ENCODE measurements at places on chromosomes 7 and 10.

DNA sequence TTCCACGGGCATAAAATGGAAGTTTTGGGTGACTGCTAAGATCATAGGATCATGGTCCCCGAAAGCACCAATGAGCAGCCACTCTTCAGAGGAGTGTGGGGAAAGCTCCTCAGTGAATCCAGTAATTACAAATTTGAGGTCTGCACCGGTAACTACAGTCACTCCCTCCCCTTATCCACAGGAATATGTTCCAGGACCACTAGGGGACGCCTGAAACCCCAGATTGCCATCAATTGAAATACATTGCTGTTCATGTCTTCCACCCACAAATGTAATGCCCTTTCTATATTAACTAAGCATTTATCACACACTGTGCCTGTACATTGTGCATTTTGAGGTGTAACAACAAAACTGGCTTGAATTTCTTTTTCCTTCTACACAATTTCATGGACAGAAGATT lies 447.9 kb upstream of the PFKP start:
- DNase-seq, result no peak

DNA sequence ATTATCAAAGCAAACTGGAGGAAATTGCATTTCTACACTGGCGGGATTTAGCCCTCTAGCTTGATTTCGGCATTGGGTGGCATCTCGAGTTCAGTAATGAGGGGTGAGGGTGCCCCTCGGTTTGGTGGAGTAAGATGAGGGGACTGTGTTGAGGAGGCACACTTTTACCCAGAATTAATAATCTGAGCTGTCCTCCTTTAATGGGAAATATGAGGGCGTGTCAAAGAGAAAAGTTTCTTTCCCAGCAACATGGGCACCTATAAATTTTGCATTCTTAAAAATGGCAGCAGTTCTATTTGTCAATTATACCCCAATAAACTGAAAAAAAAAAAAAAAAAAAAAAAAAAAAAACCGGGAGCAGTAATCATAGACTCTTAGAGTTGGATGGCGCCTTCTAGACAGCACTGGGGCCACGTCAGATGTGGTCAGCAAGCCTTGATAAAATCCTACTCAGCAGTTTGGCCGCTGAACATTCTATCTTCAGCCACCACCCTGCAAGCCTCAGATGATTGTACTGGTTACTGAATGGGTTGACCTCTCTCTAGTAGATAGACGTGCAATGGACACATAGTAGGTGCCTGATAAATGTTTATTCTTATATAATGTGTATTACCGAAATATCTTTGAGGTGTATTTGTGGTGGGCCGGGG lies 931 bp downstream of the PAPSS2 start:
- DNase-seq, result peak; percentile 45

- no peak for DNase-seq
These were observed 3.1 kb downstream of the SLK start for GRCh38 chr10:103969857-103970627.

DNA sequence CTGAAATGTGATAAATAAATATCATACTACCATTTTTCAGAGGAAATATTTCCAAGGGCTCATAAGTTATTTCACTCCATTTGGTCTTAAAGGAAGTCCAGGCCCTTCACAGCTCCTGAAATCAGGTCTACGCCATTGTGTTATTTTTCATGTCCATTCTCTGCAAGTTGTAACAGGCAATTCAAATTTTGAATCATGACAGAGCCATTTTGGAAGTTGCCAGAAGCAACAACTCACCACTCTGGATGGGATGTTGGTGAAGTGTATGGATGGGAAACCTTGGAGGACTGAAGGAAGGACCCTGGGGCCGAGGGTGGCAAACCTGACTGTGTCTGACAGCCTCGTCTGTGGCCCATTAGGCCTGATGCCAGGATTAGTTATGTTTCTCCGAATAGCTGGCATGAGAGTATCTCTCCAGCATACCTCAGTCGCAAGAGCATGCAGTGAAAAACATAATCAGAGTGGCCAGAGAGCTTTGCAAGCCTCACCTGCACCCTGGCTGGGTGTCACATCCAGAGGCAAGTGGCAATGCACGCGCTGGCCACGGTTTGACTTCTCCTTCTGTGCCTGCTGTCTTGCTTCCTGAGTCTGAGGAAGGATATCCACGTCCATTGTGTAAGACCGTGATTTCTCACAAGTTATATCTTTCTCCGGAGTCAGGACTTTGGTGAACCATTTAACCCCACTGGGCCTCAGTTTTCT lies 87.1 kb downstream of the NRP1 start:
- no peak for DNase-seq

GRCh38 chr7:92837000-92837749 lies 802 bp upstream of the CDK6 start:
- DNase-seq, result peak; percentile 53

DNA sequence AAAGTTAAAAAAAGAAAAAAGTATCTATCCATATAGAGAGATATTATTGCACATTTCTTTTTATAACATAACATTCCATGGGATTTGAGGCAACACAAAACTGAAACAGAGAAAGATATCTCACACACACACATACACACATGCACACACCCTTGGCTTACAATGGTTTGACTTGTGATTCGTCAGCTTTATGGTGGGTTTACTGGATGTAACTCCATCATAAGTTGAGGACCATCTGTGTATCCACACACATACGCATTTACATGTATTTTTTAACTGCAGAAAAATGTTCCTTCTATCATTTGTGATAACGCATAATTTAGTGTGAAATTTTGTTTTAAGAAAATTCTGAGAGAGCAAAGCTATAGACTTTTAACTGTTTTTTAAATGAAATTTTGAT lies 74.2 kb upstream of the CDCA7L start:
- DNase-seq, result no peak

DNA sequence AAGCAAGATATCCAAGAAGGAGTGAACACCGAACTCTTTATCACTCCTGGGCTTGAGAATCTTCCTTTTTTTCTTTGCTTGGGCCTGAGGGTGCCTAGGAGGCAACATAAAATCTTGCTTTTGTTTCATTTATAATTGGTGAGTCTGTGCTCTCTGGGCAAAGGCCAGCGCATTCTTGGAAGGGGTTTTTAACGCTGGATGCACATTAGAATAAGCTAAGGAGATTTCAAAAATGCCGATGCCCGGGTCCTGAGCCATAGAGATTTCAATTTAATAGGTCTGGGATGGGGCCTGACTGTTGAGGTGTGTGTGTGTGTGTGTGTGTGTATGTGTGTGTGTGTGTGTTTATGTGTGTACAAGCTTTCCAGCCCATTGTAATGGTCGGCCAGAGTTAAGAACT lies 62.0 kb upstream of the SORCS3 start:
- no peak for DNase-seq

DNA sequence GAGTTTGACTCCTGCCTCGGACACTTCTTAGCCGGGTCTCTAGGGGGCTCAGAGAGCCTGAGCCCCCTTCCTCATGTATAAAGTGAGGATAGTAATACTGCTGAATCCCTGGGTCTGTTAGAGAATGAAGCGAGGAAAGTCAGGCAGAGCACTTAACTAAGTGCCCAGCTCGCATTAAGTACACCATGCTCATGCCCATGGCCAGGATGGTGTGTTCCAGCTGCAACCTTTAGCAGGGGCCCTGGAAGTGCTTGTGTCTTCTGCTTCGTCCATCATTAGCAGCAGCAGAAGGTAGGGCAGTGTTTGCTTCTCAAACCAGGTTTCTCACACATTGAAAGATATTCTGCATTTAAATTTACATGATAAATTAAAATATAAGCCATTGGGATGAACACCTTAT lies 27.3 kb upstream of the WDFY4 start:
- DNase-seq, result no peak

- DNase-seq, result no peak
These were observed 174.5 kb downstream of the TPST1 start for GRCh38 chr7:66379542-66380160.

GRCh38 chr7:46626691-46627310 lies 705.7 kb upstream of the IGFBP3 start:
- DNase-seq, result peak; percentile 39

DNA sequence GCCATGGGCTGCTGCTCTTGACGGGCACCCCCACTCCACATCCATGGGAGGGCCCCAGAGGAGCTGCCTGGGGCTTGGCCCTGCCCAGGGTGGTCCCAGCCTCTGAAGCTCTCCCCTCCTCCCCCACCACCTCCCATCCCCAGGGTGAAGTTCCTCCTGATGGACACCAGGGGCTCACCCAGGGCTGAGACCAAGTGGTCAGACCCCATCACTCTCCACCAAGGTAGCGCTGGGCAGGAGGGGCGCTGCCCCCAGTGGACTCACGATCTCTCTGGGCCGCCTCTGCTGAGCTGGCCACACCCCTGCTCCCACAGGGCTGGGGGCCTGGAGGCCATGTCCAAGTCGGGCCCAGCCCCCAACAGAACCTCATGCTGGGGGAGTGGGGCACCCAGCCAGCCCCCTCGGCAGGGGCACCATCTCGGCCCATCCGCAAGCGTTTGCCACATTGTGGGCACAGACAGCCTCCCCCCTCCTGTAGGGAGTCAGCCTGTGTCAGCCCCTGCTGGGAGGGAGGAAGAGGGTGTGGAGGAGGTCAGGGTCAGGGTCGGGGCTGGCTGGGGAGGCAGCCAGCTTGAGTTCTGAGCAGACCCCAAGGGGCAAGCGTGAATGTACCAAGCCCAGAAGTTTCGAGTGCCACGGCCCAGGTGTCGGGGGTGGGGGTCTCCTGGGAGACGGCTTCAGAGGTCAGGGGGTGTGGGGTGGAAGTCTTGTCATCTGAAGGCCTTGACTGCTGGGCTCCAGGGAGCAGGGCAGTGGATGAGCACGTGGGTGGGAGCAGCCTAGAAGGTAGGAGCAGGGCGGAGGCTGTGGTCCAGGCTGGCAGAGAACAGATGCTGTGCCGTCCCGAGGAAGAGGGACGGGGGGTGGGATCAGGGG lies 2.8 kb downstream of the UPK3B start:
- DNase-seq, result no peak

DNA sequence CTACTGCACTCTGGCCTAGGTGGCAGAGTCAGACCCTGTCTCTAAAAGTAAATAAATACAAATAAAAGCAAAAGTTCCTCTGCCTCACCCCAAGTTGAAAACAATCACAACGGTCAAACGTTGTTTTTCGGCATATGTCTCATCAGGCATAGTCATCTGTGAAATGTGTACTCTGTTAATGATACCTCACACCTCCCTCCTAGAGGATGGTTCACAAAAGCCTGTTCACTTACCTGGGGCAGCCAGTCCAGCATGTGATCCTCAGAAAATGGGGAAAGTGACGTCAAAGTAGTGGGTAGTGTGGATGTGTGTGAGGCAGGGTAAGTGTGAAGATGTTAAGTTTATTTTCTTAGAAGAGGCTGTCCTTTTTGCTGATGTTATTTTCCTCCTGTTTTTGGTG lies 254.0 kb upstream of the LRGUK start:
- no peak for DNase-seq

DNA sequence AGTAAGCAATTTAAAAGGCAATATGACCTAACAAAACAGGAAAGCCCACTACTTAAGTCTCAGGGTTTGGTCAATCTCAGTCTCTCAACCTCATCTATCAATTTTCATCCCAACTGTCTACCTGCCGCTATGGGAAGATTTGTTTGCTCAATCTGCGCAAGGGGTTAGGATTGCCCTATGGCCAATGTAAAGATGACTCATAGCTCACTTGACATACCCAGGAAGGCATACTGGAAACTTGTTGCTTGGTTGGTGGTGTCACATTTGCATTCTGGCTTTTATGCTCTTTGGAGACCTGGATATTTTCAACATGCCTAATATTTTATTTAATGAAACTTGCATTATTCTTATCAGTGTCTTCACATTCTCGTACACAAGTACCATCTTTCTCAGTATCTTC lies 78.1 kb upstream of the TMEM196 start:
- DNase-seq, result no peak

- peak; percentile 70 for DNase-seq
These were observed 41.0 kb downstream of the KIAA1217 start for GRCh38 chr10:24249829-24250415.

- DNase-seq, result no peak
These were observed 50.3 kb downstream of the DIP2C start for GRCh38 chr10:639001-639750.

DNA sequence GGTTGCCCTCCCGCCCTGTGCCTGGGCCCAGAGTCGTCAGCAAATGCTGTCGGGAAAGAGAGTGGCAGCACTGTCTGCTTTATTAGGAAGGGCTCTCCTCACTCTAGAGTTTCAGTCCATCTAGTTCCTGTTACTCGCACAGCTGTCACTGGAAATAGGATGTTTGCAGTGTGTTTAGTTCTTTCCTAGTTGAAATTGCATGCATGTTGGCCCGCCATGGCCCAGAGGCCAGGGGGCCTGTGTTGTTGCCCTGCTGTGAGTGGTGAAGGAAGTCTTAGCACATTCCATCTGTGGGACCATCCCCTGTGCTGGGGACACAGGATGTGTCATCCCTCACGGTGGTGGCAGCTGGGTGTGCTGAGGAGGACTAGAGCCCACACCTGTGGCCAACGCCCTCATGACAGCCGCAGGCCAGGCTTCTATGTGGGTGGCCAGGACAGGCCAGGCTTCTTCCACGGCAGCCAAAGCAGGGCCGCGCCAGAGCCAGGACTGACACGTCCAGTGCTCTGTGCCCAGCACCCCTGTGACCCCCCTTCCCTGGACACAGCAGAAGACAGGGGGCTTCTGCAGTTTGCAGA lies 45.4 kb downstream of the ZNF467 start:
- DNase-seq, result no peak

DNA sequence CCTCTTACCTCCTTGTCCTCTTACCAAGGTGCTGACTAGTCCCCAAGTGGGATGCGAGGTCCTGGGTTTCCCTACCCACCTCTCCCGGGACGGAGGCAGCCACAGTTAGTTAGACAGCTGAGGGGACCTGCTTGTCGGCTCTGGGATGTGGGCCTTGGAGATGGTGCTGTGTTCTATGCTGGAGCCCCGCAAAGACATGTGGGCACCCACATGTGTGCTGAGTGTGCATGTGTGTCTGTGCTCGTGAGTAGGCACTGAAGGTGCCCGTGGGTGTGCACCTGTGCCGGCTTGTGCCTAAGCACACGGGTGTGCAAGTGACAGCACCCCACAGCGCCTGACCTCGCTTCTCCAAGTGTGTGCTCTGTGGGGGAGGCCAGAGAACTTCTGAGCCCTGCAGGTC lies 62.2 kb downstream of the NEURL1 start:
- no peak for DNase-seq

DNA sequence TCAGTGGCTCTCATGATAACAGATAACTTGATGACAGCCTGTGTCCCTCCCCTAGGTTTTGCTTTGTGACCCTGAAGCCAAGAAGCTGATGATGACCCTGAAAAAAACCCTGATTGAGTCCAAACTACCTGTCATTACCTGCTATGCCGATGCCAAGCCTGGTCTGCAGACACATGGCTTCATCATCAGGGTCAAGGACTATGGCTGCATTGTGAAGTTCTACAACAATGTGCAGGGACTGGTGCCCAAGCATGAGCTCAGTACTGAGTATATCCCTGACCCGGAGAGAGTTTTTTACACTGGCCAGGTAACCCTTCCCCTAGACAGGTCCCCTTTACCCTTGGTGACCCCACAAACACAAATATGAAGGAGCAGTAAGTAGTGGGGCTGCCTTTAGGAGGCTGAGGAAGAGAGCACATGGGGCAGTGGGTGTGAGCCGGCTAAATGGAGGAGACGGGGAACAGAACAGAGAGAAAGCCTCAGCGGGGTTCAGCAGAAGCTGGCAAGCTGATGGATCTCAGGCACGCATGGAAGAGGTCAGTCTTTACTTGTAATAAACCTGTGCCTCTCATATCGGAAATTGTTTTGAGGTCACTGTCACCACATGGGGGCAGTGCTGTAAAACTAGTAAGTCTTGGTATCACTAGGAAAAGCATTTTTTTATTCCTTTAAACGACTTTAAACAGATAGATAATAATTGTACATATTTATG lies 20.2 kb downstream of the PDCD11 start:
- DNase-seq, result peak; percentile 55

- no peak for DNase-seq
These were observed 90.3 kb downstream of the FAM107B start for GRCh38 chr10:14684354-14684753.

Data from fibroblast of skin of abdomen (primary cell).